ENCODE measurements at places on chromosomes 7 and 10. TPM values are rescaled to one million over a fixed set of nuclear protein-coding genes. Genes with fewer than 3 reads are reported as not detected.

The NME8 gene
- polyA plus RNA-seq: not detected

- H3K27me3 ChIP-seq: no peaks in the 10 kb centered on the region
- H3K4me1 ChIP-seq: peaks cover 16% of the 10 kb centered on the region
- no peak overlapping the region for H3K4me3 ChIP-seq
- H3K27ac ChIP-seq: no peak overlapping the region
- DNase-seq: no peak
Observed at GRCh38 chr10:63434866-63435854, 30.6 kb downstream of the JMJD1C start.

- no peak for DNase-seq
- no peaks in the 10 kb centered on the region for H3K4me1 ChIP-seq
- peaks cover 6% of the 10 kb centered on the region for H3K36me3 ChIP-seq
- H3K27me3 ChIP-seq: no peaks in the 10 kb centered on the region
- H3K4me3 ChIP-seq: no peak overlapping the region
- H3K27ac ChIP-seq: no peak overlapping the region
Observed at GRCh38 chr7:117728890-117729624, 144.2 kb downstream of the CTTNBP2 start.

- H3K4me1 ChIP-seq: no peaks in the 10 kb centered on the region
- H3K27ac ChIP-seq: no peak overlapping the region
- H3K4me3 ChIP-seq: no peak overlapping the region
- no peaks in the 10 kb centered on the region for H3K27me3 ChIP-seq
- DNase-seq: no peak
Observed at GRCh38 chr7:29349362-29349761, 154.8 kb downstream of the CHN2 start.

- peak; percentile 78 for DNase-seq
- H3K4me3 ChIP-seq: no peak overlapping the region
- no peaks in the 10 kb centered on the region for H3K27me3 ChIP-seq
- peak overlapping the region; percentile 72 for H3K27ac ChIP-seq
Observed at GRCh38 chr7:139854124-139854511, 25.1 kb downstream of the TBXAS1 start.

The EFCAB10 gene
- polyA plus RNA-seq: not detected

The MOSPD3 gene
- polyA plus RNA-seq: 23.2 TPM

The GCC1 gene
- 6.1 TPM for polyA plus RNA-seq

The PAPOLB gene
- polyA plus RNA-seq: not detected

DNA sequence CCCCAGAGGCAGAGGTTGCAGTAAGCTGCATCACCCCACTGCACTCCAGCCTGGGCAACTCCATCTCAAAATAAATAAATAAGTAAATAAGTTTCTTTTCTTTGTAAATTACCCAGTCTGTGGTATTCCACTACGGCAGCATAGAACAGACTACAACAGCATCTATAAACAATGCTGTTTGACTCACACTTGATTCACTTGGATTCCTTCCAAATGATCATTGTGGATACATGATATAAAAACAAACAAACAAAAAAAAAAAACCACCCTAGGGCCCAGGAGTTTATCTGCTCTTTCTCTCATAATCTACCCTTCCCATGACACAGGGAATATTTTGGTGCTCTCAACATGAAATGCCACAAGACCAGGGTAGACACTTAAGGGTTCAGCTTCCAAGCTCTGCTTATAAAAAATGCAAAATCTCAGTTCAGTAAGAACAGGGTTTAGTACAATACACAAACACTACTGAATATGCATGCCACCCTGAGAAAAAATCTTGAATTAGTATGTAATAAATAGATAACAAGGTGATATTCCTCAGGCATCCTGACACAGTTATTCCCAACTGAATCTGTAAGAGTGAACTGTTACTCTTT, 200.9 kb downstream of the FAM107B start:
- peaks cover 26% of the 10 kb centered on the region for H3K4me1 ChIP-seq
- no peaks in the 10 kb centered on the region for H3K27me3 ChIP-seq
- peak; percentile 82 for DNase-seq
- H3K27ac ChIP-seq: no peak overlapping the region
- peaks cover 9% of the 10 kb centered on the region for H3K36me3 ChIP-seq

GRCh38 chr10:122983898-122984297, 3.7 kb downstream of the PSTK start:
- no peaks in the 10 kb centered on the region for H3K27me3 ChIP-seq
- H3K4me3 ChIP-seq: no peak overlapping the region
- H3K27ac ChIP-seq: no peak overlapping the region
- peaks cover 2% of the 10 kb centered on the region for H3K36me3 ChIP-seq

- H3K36me3 ChIP-seq: peaks cover 36% of the 10 kb centered on the region
- no peaks in the 10 kb centered on the region for H3K27me3 ChIP-seq
- no peak for DNase-seq
- no peak overlapping the region for H3K4me3 ChIP-seq
- H3K4me1 ChIP-seq: peaks cover 6% of the 10 kb centered on the region
Observed at GRCh38 chr7:158784270-158784669, 45.0 kb downstream of the ESYT2 start.

- no peak within 1 kb of the TSS for H3K4me3 ChIP-seq
- DNase-seq: no peak
- H3K36me3 ChIP-seq: no peaks in the 10 kb centered on the region
Observed at GRCh38 chr7:49773218-49773935, at the start of gene VWC2. TSS of gene VWC2 (plus strand) at chr7:49773638. CDS start at chr7:49775436, 1,798 bp downstream.

DNA sequence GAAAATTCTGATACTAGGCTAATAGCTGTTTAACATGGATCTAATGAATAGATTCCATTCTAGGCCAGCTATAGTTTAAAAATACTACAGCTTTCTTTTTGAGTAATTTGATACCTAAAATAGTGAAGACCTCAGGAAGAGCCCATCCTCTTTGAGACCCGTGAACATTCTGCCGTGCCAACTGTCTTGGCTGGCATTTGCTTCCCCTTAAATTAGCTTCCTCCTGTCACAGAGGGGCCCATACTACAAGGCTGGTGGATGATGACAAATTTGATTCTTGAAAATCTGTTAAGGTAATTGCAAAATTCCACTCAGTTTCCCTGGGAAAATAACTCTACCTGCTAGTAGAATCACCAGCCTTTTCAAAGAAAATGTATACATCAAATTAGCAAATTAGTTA, 385.0 kb downstream of the DPP6 start:
- no peaks in the 10 kb centered on the region for H3K4me1 ChIP-seq
- H3K27me3 ChIP-seq: no peaks in the 10 kb centered on the region
- no peaks in the 10 kb centered on the region for H3K36me3 ChIP-seq

DNA sequence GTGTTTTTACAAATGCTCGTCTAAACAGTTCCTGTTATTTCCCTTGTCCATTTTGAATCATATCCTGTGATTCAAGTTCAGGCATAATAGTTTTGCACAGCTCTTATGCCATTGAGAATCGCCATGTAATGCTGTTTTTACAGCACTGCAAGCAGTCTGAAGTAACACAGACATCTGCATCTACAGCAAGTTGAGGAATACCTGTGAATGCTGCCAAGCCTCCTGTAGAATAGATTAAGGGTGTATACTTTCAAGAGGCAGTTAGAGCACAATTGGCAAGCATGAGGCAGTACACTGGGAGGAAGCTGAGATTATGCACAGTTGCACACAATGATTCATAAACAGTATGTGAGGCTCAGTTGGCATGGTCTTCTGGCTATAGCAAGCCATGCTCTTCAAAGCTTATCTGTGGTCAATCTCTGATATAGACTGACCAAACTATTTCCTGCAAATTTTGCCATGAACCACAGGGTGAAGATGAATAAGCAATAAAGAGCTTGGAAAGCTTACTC, 121.9 kb upstream of the AKR1E2 start:
- H3K27ac ChIP-seq: no peak overlapping the region
- peak; percentile 93 for DNase-seq
- H3K36me3 ChIP-seq: no peaks in the 10 kb centered on the region
- no peaks in the 10 kb centered on the region for H3K27me3 ChIP-seq
- H3K4me3 ChIP-seq: no peak overlapping the region
- peaks cover 9% of the 10 kb centered on the region for H3K4me1 ChIP-seq

GRCh38 chr7:1431226-1431625, 28.0 kb downstream of the MICALL2 start:
- no peak for DNase-seq
- H3K4me1 ChIP-seq: no peaks in the 10 kb centered on the region
- peaks cover 5% of the 10 kb centered on the region for H3K36me3 ChIP-seq
- no peak overlapping the region for H3K4me3 ChIP-seq
- no peak overlapping the region for H3K27ac ChIP-seq
- H3K27me3 ChIP-seq: no peaks in the 10 kb centered on the region

The MYOZ1 gene
- polyA plus RNA-seq: 0.27 TPM

The TMEM213 gene
- not detected for polyA plus RNA-seq

The AOC1 gene
- not detected for polyA plus RNA-seq

GRCh38 chr7:138396251-138397070, 63.6 kb upstream of the TRIM24 start:
- no peaks in the 10 kb centered on the region for H3K4me1 ChIP-seq
- no peaks in the 10 kb centered on the region for H3K27me3 ChIP-seq
- no peak overlapping the region for H3K27ac ChIP-seq

GRCh38 chr7:42662862-42663261, 249.0 kb downstream of the C7orf25 start:
- H3K27ac ChIP-seq: no peak overlapping the region
- H3K4me1 ChIP-seq: no peaks in the 10 kb centered on the region
- DNase-seq: no peak
- H3K4me3 ChIP-seq: no peak overlapping the region
- H3K27me3 ChIP-seq: no peaks in the 10 kb centered on the region

GRCh38 chr7:157861031-157861491, 524.3 kb downstream of the DNAJB6 start:
- no peaks in the 10 kb centered on the region for H3K36me3 ChIP-seq
- H3K27ac ChIP-seq: no peak overlapping the region
- no peak overlapping the region for H3K4me3 ChIP-seq

DNA sequence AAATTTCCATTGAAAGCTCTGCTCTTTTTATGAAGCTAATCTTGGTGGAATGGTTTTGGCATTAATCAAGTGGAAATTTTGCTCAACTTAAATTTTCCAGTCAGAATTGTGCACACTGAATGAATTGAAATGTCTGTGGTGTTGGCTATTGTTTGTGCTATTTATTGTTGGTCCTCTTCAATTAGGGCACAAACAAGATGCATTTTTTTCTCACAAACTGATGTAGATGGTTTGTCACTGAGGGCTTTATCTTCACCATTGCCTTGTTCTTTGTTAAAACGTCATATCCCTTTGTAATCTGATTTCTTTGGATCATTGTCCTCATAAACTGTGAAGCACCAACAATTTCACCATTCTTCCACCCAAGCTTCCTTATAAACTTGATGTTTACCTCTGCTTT, 152.1 kb upstream of the RHOBTB1 start:
- H3K27ac ChIP-seq: no peak overlapping the region
- H3K27me3 ChIP-seq: peaks cover 20% of the 10 kb centered on the region

The PRLHR gene
- not detected for polyA plus RNA-seq

- peaks cover 39% of the 10 kb centered on the region for H3K4me1 ChIP-seq
- no peaks in the 10 kb centered on the region for H3K27me3 ChIP-seq
- peak; percentile 36 for DNase-seq
- peak overlapping the region; percentile 83 for H3K27ac ChIP-seq
- peaks cover 16% of the 10 kb centered on the region for H3K36me3 ChIP-seq
Observed at GRCh38 chr7:47327346-47327697, 254.6 kb downstream of the TNS3 start.

The LIMK1 gene
- polyA plus RNA-seq: 48.0 TPM

- no peak overlapping the region for H3K27ac ChIP-seq
- H3K4me3 ChIP-seq: no peak overlapping the region
- no peaks in the 10 kb centered on the region for H3K27me3 ChIP-seq
- peaks cover 2% of the 10 kb centered on the region for H3K4me1 ChIP-seq
- no peak for DNase-seq
- no peaks in the 10 kb centered on the region for H3K36me3 ChIP-seq
Observed at GRCh38 chr10:62460393-62460792, 86.2 kb downstream of the ZNF365 start.

- peak overlapping the region; percentile 40 for H3K4me3 ChIP-seq
- H3K27me3 ChIP-seq: peaks cover 24% of the 10 kb centered on the region
- no peaks in the 10 kb centered on the region for H3K36me3 ChIP-seq
- no peak overlapping the region for H3K27ac ChIP-seq
- DNase-seq: peak; percentile 93
Observed at GRCh38 chr10:78407009-78407711, 373.5 kb downstream of the RPS24 start.

DNA sequence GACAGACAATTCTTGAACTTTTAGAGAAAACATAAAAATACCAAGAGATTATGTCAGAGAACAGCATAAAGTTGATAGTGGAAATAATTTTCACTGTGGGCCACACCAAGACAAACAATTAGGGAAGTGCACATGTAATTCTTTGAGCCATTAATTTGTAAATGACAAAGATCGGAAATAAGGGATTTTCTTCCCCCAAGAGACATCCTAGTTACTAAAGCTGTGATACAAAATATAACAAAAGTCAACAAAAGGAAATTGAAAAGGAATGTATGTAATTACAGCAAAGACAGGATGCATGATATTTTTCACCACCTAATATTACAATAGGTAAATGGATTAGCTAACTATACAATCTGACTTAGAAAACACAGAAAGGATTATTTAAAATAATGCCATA, 12.4 kb upstream of the LRRC72 start:
- no peak for DNase-seq
- 0 out of 2 replicates have a peak, but pooled peaks cover 2% of the 10 kb centered on the region for H3K27me3 ChIP-seq
- H3K36me3 ChIP-seq: no peaks in the 10 kb centered on the region
- no peak overlapping the region for H3K4me3 ChIP-seq
- no peak overlapping the region for H3K27ac ChIP-seq

DNA sequence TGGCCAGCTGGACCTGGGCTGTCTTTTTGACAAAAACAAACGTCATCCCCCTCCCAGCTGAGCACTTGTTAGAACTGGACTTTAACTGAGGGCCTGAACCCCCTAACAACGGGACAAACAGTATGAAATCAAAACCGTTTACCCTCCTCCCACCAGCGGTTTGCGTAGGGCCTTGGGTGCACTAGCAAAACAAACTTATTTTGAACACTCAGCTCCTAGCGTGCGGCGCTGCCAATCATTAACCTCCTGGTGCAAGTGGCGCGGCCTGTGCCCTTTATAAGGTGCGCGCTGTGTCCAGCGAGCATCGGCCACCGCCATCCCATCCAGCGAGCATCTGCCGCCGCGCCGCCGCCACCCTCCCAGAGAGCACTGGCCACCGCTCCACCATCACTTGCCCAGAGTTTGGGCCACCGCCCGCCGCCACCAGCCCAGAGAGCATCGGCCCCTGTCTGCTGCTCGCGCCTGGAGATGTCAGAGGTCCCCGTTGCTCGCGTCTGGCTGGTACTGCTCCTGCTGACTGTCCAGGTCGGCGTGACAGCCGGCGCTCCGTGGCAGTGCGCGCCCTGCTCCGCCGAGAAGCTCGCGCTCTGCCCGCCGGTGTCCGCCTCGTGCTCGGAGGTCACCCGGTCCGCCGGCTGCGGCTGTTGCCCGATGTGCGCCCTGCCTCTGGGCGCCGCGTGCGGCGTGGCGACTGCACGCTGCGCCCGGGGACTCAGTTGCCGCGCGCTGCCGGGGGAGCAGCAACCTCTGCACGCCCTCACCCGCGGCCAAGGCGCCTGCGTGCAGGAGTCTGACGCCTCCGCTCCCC, at the start of gene IGFBP1:
TSS of gene IGFBP1 (plus strand) at position 304 of the 808 bp plus-strand sequence. CDS start at position 469, 165 bp downstream.
- peaks cover 26% of the 10 kb centered on the region for H3K27me3 ChIP-seq
- peak within 1 kb of the TSS; percentile 25 for H3K4me3 ChIP-seq
- no peaks in the 10 kb centered on the region for H3K36me3 ChIP-seq
- no peaks in the 10 kb centered on the region for H3K4me1 ChIP-seq
- DNase-seq: peak; percentile 25
- no peak within 1 kb of the TSS for H3K27ac ChIP-seq

The CCNY gene
- 38.0 TPM for polyA plus RNA-seq

GRCh38 chr10:618229-618989, 71.1 kb downstream of the DIP2C start:
- peaks cover 40% of the 10 kb centered on the region for H3K4me1 ChIP-seq
- H3K4me3 ChIP-seq: no peak overlapping the region
- H3K36me3 ChIP-seq: peaks cover 2% of the 10 kb centered on the region
- H3K27me3 ChIP-seq: no peaks in the 10 kb centered on the region

- no peaks in the 10 kb centered on the region for H3K36me3 ChIP-seq
- peaks cover 2% of the 10 kb centered on the region for H3K27me3 ChIP-seq
- peak; percentile 79 for DNase-seq
- peaks cover 4% of the 10 kb centered on the region for H3K4me1 ChIP-seq
- peak overlapping the region; percentile 7 for H3K4me3 ChIP-seq
Observed at GRCh38 chr10:17348501-17349349, 105.7 kb downstream of the ST8SIA6 start.

The RBP3 gene
- not detected for polyA plus RNA-seq

Measured in IMR-90 (cell line).